ENCODE measurements at places on chromosomes 2 and 18.

- DNase-seq, result no peak
Observed at GRCh38 chr18:80179857-80180558, 67.3 kb downstream of the PARD6G start.

- DNase-seq, result no peak
Observed at GRCh38 chr2:61262699-61263098, 100.7 kb downstream of the C2orf74 start.

DNA sequence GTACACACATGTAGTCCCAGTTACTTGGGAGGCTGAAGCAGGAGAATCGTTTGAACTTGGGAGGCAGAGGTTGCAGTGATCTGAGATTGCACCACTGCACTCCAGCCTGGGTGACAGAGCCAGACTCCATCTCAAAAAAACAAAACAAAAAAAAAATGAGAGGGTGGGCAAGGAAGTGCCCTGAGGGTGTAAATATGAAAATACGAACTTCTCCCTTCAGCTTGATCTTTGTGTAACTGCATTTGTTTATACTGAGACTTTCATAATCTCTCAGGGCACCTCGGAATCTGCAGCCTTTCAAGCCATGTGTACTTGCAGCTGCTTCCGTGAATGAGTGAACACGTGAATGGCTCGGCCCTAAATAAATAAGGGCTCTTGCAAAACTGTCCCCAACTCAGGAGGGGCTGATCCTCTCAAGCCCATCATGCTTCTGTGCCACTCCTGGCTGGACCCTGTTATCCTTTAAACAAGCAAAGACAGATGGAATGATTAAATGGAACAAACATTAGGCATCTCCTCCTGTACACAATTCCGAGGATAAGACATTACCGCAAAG is 96.8 kb downstream of the BOD1L2 start:
- no peak for DNase-seq

DNA sequence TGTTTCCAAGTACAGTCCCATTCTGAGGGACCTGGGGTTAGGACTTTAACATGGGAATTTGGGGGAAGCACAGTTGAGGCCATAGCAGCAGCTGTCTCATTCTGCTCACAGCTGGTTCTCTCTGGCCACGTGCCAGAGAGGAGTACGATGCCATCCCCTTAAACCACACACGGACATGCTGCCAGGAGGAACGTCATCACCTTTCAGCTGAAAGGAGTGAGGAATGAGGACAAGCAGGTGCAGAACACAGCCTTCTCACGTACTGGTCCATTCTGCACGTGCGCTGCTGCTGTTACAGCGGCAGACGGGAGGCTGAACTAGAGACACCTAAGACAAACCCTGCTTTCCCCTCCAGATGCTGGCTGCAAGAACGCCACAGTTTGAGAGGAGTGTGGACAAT is 33.5 kb downstream of the ODC1 start:
- DNase-seq, result no peak

DNA sequence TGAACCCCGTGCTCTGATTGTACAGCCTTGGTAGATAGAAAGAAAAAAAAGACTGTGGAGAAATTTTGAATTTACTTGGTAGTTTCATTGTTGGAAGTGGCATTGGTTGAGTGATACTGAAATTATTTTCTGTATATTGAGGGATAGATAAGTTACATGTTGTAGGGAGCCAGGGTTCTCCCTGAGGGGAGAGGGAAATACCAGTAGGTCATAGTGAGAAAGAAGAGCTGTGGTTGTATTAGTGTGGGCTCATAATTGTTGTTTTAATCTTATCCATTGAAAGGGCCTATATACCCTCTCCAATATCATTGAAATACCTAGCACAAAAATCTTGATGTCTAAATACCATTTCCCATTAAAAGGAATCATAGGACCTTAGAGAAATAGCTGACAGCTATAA is 16.9 kb upstream of the RAB31 start:
- DNase-seq, result no peak
